Brain (organoid and tissue), 16 donors: ENCODE measurements at places on chromosomes 3 and 15.
A peak's percentile ranks its signal among the peaks of the same experiment; 100 is the strongest.

GRCh38 chr15:65743637-65744252 lies 48.3 kb downstream of the DENND4A start:
- no peak for DNase-seq

DNA sequence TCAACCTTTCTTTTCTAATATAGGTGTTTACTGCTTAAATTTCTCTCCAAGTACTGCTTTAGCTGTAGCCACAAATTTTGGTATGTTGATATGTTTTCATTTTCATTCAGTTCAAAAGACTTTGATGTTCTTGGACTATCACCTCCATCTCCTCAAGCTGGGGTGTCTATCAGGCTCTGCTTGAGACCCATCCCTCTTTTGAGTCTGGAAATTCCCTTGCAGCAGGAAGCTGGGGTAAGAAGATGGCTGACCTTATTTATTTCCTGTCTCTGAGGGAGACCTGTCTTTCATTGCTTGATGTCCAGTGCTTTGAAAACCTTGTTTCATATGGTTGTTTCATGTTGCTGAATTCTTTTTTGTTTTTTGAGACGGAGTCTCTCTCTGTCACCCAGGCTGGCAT lies 60.5 kb upstream of the ADPGK start:
- no peak for DNase-seq

DNA sequence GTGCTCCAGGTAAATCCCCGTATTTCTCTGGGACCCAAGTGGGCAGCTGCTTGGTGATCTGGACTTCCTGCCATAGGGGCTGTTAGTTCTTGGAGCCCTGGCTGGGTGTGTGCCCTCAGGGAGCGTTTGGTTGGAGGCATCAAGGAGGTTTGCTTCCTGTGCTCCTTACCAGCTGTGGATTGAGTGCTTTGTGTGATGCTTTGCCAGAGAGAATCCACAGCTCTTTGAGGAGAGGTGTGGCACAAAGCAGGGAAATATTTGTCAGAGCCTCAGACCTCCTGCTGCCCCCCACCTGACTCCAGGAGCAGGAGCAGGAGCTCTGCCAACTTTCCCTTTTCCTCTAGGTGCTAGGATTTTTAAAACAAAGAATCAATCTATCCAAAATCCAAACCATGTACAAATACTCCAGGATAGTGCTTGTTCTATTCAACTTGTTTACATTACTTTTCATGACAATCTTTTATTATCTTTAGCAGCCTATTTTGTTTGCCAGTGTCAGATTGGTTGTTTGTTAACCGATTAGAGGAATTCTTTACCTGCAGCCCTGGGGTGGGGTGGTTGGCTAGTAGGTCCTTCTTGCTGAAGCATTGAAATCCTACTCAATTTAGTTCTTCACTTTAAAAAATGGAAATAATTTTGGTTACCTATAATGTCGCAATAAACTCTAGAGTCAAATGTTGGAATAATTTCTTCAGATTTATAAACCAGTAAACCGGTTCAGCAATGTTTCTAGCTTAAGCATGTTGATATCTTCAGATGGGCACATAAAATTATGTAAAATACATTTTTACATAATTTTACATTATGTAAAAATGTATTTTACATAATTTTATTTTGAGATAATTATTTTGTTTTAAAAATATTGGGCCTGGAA lies 2.5 kb downstream of the CTDSPL start:
- DNase-seq = no peak

DNA sequence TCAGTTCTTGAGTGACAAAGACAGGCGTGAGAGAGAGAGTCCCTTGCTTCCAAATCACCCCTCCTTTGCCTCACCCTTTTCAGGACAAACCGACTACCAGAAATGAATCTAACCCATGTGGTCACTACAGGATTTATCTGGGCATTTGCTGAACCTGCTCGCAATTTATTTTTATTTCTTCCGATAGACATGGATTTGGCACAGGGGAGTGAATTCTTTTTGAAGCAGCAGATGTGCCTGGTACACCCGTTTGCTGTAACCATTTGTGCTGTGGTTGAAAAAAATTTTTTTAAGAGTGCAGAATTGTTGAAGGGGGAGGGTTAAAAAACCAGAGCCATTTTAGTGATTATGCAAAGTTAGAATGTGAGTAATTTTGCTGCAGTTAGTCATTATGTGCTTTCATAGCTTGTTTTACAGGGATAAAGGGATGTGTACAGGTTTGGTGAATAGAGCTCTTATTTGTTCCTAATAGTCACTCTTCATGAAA lies 442.0 kb downstream of the LPP start:
- DNase-seq = no peak

DNA sequence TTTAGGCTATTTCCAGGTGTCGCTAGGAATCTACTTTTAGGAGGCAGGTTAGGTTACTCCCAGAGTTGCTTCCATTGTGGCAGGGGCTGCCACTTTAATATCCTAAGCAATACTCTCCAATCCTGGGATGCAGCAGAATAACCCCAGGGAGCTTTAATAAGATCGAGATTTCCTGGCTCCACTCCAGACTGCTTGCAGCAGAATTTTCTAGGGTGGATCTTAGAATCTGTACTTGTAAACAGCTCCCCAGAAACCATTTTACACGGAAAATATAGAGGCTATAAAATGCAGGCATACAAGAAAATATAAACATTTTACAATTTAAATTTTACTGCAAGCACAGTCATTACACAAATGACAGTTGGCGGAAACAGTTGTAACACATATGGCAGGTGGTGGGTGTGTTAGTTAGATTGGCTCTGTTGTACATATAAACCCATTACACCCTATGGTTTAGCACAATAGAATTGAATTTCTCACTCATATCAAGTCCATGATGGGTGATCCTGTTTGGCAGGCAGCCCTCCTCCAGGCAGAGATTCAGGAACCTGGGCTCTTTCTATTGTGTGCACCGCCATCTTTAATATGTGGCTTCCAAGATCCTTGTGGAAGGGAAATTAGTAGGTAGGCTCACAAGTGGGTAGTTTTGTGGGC lies 35.0 kb upstream of the TNFAIP8L3 start:
- DNase-seq = peak; percentile 89

DNA sequence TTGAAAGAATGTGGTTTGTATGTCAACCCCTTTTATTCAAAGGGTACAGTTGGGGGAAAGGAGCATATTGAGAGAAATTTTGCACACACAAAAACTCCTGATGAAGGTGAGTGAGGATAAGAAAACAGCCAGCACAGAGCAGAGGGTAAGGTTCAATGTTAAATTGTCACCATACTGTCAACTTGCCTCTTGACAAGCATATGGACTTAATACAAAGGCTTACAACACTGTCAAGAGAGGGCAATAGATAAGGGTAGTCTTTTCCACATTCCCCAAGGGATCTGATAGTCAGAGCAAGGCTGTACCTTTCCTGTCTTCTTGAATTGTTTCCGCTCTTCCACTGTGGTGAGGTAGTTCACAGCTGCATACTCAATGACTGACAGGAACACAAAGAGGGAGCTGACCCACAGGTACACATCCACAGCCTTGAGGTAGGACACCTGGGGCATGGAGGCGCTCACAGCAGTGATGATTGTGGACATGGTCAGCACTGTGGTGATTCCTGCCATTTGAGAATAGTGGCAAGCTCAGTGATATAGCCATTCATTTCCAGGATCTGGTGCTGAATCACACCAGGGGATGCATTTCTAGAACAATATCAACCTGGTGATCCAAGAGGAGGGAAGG lies 20.4 kb upstream of the RIOX2 start:
- no peak for DNase-seq

DNA sequence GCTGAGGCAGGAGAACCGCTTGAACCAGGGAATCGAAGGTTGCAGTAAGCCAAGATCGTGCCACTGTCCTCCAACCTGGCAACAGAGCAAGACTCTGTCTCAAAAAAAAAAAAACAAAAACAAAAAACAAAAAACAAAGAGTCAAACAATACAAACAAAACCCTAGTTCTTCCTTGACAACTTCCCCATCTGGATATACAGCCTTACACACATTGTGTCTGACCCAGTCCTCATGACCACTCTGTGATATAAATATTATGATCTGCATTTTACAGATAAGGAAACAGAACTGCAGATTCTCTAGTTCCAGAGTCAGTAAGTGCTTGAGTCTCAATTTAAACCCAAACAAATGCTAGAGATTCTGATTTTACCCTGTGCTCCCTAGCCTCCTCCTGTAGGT lies 4.8 kb upstream of the ESYT3 start:
- DNase-seq = no peak

GRCh38 chr15:45906230-45906629 lies 271.4 kb downstream of the SQOR start:
- DNase-seq = no peak

DNA sequence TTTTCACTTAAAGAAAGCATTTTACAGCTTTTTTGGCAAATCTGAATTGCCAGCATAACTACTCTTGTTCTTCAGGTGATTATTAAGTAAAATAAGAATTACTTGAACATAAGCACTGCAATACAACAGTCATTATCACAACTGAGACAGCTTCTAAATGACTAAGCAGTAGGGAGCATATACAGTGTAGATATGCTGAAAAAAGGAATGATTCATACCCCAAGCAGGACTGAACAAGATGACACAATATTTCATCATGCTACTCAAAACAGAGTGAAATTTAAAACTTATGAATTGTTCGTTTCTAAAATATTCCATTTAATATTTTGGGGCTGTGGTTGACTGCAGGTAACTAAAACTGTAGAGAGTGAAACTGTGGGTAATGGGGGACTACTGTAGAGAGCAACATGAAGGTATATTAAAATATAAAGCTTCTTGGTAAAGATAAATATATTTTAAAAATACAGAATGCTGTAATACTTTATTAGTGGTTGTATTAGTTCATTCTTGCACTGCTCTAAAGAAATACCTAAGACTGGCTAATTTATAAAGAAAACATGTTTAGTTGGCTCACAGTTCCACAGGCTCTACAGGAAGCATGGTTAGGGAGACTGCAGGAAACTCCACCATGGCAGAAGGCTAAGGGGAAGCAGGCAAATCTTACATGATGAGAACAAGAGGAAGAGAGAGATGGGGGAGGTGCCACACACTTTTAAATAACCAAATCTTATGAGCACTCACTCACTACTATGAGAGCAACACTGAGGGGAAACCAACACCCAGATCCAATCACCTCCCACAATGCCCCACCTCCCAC lies 84.8 kb downstream of the DCLK3 start:
- no peak for DNase-seq

DNA sequence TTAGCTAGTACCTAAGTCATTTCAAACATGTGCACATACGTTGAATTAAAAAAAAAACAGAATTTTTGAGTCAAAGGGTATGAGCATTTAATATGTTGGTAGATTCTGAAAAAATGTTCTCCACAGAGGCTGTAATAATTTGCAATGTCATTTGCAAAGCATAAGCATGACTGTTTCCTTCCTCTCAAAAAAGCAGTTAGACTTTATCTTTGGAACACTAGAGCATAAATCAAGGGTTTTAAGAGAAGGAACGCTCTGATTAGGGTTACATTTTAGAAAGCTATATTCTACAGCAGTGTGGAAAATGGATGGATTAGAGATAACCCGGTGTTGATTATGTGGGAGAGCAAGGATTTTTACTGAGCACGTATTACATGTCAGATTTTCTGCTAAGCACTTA lies 193.7 kb downstream of the WDR72 start:
- no peak for DNase-seq

DNA sequence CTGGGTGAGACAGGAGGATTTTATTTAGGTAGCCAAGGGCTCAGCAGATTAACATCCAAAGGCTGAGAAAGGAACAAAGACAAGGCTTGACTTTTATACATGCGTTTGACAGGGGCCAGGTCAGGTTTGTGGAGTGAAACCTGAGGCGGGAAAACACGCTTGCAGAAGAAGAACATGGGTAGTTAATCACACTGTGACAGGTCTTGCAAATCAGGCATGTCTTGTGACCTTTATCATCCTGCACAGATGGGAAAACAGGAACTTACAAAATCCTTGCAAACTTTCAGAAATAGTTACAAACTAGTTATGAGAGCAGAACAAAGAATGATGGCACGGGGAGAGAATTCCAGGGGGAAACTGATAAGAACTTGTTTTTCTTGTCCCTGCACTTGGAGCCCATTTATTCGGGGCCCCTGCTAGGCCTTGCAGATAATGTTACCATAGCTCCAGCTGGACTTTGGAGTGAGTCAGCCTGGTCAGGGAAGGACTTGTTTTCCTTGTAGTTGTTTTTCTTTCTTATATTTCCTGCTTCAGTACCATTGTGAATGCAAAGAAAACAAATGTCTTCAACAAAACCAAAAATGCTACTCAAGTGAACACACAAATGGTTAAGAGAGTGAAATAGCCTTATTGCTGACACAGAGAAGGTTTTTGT lies 965.9 kb upstream of the ROBO1 start:
- no peak for DNase-seq

DNA sequence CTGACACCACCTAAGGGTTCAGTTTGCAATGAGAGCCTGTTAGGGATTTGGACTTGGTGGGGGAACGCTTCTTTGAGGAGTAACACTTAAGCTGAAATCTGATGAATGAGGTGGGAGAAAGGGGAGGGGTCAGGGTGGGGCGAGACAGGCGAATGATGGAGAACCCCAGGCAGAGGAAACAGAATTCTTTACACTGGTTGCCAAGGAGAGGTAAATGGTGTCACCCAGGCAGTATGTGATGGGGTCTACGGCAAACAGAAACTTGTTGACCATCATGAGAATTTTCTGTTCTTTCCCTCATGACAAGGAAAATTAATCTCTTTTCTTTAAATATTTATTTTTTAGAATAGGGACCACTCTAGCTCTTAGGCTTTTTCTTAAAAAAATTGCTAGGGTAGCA lies 157.2 kb upstream of the MITF start:
- no peak for DNase-seq

DNA sequence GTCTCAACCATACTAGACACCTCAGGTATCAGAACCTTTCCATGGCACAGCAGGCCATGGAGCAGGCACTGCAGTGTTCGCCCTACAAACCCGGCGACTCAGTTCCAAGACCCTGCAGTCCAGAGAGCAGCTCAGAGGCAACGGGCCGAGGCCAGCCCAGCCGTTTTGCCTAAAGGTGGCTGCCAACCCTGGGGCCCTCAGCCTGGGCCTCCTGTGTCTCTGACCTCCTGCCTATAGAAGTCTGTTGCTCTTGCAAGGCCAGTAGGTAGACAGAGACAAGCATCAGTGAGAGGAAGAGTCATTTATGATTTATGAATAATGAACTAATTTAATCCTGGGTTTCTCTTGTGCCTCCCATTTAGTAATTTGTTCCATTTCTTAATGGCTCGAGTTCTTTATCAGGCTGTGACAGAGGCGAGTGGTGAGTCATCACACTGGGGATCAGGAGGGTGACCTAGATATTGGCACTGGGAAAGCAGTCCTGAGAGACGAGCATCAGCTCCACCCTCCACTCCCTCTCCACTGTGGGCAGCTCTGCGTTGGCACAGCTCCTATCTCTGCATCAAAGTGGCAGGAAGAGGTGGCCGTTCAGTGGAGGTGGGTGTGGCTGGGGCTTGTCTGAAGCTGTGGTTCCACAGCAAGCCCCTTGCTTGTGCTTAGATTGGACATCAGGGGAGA lies 79.8 kb downstream of the ABHD5 start:
- no peak for DNase-seq

DNA sequence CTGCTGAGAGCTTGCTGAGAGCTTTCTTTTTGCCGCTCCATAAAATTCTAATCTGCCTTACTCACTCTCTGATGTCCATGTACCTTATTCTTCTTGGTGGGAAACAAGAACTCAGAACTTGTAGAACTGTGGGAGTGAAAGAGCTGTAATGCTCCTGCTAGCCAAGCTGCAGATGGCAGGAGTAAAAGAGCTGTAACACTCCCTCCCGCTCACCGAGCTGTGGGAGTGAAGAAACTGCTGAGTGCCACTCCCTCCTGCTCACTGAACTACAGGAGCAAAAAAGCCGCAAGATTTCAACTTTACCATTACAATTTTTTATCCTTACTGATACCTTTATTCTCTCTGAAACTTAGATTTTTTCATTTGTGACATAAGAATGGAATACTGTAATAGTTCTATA lies 199.1 kb downstream of the SI start:
- DNase-seq = peak; percentile 45

- no peak for DNase-seq
Measured at GRCh38 chr3:144039661-144040060, 68.0 kb downstream of the DIPK2A start.
